Activated CD8-positive, alpha-beta T cell treated with anti-CD3 and anti-CD28 coated beads for 36 hours (primary cell): ENCODE measurements at places on chromosomes 7 and 10. TPM values are rescaled to one million over a fixed set of nuclear protein-coding genes. Genes with fewer than 3 reads are reported as not detected.

DNA sequence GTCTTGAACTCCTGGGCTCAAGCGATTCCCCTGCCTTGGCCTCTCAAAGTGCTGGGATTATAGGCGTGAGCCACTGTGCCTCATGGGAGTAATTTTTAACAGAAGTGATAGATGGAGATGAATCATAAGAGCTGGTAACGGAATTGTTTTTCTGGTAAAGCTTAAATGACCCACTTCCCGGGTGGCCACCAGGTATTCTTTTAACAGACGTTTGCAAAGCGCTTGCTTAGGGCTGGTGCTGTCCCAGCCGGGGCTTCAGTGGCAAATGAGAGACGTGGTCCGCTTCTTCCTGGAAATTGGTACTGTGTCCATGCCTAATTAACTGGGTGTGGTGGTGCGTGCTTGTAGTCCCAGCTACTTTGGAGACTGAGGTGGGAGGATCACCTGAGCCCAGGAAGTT lies 23.5 kb downstream of the CAMK1D start:
- no peak for DNase-seq

The NEUROD6 gene
- not detected for total RNA-seq

DNA sequence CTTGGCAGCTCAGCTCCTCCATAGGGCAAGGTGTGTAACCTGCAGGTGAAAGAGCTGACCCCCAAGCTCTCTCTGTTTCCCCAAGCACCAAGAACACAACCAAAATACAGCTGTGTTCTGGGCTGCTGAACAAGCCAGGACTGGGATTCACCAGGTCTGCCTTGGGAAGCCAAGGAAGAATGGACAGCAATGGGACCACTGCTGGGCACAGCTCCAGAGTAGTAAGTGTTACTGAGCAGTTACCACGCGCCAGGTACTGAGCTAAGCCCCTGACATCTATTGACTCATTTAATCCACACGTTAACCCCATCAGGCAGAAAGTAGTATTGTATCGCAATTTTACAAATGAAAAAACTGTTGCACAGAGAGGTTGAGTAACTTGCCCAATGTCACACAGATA lies 168.3 kb downstream of the GRID1 start:
- DNase-seq, result no peak

- no peak for DNase-seq
These were observed 37.3 kb upstream of the TPST1 start for GRCh38 chr7:66167773-66168387.

DNA sequence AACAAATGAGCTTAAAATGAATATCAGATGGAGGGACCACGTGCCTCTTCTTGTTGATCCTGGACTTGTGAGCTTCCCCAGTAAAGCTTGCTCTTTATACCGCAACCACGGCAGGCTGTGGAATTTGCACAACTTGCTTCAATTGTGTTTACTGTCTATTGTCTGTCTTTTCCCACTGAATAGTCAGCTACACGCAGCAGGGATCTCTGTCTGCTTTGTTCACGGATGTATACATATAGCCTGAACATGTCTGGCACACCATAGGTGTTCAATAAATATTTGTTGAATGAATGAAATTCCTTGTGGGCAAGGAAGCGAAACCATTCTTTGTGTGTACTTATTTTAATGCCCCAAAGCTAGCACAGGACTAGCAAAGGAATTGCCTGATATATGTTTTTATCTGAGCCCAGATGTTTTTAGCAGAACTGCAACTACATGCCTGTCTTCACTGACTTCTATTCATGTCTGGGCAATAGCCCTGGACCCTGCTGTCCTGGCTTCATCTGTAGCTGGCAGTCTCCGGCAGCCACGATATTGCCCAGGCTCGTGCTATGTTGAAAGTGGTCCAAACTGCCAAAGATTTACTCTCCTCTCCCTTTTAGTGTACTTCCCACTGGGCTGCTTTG lies 29.9 kb upstream of the IFRD1 start:
- no peak for DNase-seq

DNA sequence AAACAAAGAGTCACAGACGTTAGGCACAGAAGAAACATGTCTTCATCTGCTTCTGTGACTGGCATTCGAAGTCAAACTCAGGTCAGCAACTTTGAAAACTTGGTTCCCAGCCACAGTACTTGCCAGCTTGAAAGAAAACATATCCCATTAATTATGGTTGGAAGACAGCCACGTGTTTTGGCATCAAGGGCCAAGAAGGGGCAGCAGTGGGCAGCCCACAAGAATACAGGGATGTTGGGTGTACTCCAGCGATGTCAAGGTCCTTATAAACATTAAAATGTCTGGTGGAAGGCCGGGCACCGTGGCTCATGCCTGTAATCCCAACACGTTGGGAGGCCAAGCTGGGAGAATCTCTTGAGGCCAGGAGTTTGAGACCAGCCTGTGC lies 29.5 kb downstream of the JCAD start:
- no peak for DNase-seq

The ACTA2 gene
- 13.3 TPM for total RNA-seq

DNA sequence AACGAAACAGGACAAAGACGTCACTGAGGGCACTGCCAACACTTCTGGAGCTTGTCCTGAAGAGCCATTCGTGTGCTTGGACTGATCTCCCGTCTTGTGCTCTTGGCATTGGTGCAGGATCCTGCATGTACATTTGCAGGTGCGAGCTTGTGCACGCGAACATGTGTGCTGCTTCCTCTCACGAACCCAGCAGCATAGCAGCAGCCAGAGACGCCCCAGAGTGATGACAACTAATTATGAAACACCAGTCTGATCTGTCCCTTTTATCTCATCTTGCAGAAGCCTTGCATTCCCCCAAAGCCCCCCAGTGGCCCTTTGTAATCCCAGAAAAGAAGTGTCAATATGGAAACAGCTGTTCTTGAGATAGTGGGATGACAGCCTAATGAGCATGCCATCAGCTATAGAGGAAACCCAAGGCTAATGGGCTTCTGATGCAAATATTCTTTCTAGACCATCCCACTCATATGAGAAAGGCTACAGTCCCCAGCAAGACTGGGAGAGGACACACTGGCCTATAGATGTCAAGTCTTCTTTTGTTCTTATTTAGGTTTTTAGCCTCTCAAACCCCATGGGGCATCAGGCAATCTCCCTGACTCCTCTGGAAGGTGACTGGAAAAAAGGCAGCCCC lies 310.6 kb downstream of the FRMD4A start:
- no peak for DNase-seq

- DNase-seq, result no peak
These were observed 434.8 kb downstream of the LRMDA start for GRCh38 chr10:75866300-75866625.

The HIPK2 gene
- total RNA-seq, result 17.6 TPM

The MPP7 gene
- total RNA-seq, result 14.3 TPM

DNA sequence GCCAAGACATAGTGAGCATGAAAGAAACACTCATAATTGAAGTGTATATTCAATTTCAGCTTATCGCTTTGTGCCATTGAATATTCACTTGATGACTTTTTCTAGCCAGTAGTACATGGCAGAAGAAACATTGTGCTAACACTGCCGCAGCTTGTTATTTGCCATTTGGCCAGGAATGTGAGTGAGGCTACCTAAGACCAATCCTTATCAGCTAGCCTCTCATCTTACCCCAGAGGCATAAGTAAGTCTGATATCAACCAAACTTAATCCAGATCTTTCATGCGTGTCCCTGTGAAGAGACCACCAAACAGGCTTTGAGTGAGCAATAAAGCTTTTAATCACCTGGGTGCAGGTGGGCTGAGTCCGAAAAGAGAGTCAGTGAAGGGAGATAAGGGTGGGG lies 586.0 kb upstream of the MBL2 start:
- no peak for DNase-seq

DNA sequence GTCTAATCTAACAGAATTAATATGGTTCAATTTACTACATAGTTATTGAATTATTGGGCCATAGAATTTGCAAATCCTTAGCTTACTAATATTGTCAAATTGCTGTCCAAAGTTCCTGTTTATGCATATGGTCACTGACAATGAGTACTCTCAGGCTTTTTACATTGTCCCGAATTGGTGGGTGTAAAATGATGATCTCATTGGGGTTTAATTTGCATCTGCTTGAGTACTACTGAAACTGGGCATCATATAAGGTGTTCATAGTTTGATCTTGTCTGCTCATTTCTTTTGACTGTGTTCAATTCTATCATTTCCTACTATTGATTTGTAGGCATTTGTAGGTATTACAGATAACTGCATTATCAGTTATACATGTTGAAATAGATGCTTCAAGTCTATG lies 12.7 kb downstream of the ABCA13 start:
- no peak for DNase-seq

GRCh38 chr10:49661140-49661856 lies 18.2 kb upstream of the C10orf53 start:
- DNase-seq, result no peak

The OR9A4 gene
- not detected for total RNA-seq

The NUTM2A gene
- total RNA-seq, result 0.54 TPM

DNA sequence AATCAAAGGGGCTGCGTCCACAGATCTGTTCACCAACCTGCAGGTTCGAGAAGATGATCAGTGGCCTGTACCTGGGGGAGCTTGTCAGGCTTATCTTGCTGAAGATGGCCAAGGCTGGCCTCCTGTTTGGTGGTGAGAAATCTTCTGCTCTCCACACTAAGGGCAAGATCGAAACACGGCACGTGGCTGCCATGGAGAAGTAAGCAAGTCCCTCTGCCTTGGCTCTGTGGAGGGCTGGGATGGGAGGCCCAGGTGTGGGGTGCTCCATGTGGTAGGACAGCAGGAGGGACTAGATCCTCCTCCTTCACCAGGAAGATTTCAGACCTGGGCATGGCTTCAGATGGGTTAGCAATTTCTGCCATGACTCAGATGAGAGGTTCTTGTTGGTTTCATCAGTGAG lies 25.9 kb downstream of the HKDC1 start:
- DNase-seq, result no peak

DNA sequence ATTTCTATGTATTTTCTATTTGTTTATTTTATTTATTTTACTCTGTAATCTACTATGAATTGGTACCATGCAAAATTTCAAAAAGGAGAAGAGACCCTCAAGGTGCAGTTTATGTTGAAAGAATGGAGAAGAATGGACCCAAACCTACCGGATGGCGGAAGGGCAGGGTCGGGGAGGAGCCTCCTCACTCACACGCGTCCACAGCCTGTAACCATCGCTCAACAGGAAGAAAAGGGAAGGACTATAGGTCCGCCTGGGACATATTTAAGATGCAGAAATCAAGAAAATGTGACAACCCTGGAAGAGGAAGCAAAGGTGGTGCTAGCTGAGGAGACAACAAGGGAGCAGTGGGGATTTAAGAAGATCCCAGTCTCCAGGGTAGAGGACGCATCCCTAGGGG lies 158.4 kb downstream of the COBL start:
- no peak for DNase-seq

The PDE1C gene
- not detected for total RNA-seq

- DNase-seq, result no peak
These were observed 1.1 kb upstream of the GNAI1 start for GRCh38 chr7:80133361-80134114.
